NCI-H526 (cell line): ENCODE measurements at places on chromosomes 4 and X.

GRCh38 chr4:154314248-154314647 is 177.4 kb downstream of the DCHS2 start:
- DNase-seq, result no peak

- DNase-seq, result no peak
These were observed 7.7 kb downstream of the TLR7 start for GRCh38 chrX:12874581-12874980.

DNA sequence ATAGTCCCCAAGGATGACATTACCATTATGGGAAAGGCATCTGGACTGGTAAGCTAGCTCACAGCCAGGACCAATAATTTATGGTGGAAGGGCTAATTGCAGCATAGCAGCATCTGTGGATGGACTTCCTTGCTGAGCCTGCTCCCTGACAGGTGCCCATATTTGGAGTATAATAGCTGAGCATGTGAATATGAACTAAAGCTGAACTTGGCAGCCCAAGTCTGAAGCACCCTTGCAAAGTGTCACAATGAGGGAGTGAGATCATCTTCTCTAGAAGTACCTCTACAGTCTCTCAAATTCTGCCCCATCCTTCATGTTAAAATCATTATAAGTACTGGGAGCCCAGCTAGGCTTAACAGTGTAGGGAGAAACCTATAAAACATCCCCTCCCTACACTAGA is 128.2 kb upstream of the INPP4B start:
- no peak for DNase-seq

DNA sequence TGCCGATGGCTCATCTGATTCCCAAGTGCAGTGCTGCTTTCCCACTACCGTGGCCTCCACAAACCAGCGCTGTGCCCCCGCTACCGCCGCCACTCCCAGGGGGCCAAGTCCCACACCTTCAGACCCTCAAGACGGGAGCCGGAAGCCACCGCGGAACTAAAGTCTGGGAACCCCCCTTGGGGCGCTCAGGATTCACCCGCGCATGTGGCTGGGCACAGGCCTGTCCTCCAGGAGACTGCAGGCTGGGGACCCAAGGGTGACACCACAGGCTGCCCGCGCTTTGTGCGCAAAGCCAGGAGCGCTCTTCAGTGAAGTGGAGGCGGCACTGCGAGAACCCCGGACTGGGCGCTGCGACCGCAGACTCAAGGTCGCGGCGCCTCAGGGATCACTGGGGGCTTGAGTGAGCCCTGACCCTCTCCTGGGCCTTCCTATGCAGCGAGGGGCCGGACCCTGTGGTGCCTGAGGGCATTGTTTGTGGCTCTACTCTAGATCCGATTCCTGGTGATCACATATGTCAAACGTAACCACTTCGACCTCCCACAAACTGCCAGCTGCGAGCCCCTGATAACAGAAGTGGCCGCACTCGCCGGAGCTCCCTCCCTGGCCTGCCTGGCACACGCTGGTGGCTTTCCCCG is 20.4 kb upstream of the TBC1D14 start:
- DNase-seq, result no peak

DNA sequence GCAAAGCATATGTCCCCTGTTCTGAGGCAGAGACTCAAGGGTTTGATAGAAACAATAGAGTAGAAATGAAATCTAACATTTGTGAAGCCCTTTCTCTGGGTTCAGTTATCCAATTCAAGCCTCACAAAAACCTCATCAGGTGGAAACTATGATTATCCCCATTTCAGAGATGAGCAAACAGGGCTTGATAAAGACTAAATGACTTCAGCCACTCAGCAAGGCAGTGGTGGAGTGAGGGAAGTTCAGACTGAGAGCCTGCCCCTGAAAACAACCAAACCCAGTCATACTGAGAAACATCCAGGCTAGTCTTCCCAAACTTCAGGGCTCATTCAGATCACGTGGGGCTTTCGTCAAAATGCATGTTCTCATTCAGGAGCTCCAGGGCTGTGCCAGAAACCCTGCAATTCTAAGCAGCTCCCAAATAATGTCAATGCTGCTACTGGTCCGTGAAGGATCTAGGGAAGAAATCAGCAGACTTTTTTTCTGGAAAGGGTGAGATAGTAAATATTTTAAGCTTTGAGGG is 109.6 kb upstream of the KIT start:
- no peak for DNase-seq

GRCh38 chr4:39525822-39526690 is 1.2 kb downstream of the UGDH start:
- peak; percentile 3 for DNase-seq

DNA sequence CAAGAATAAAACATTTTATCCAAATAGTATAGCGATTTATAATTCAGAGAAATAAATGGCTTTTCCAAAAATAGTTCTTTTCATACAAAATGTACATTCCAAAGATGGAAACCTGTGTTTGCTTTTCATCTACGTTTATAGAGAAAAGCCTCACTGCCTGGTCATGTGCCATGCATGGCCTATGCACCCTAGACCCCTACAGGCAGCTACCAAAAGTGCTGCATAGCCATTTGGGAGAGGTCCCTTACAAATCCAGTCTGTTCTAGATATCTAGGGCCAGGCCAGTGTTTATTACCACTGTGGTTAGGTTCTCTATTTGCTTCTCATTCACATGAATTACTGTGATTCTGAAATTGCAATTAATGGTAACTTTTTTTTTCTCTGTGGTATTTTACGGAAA is 17.2 kb downstream of the HMGB2 start:
- no peak for DNase-seq

DNA sequence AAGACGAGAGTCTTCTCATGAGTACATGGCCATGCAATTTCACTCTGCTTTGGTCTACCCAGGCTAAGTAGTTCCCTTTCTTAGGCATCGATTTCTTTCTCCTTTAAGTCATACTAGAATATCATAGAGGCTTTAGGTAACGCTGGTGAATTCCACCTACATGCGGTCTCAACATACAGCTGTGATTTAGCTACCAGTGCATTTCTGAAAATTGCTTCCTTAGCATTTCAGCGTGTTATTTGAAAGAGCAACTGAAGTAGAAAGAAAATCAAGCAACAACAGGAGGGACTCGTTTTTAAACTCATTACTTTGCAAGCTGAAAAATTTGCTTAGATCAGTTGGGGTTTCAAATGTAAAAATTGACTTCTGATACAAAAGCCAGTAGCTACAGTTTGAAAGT is 48.1 kb upstream of the RASGEF1B start:
- no peak for DNase-seq

DNA sequence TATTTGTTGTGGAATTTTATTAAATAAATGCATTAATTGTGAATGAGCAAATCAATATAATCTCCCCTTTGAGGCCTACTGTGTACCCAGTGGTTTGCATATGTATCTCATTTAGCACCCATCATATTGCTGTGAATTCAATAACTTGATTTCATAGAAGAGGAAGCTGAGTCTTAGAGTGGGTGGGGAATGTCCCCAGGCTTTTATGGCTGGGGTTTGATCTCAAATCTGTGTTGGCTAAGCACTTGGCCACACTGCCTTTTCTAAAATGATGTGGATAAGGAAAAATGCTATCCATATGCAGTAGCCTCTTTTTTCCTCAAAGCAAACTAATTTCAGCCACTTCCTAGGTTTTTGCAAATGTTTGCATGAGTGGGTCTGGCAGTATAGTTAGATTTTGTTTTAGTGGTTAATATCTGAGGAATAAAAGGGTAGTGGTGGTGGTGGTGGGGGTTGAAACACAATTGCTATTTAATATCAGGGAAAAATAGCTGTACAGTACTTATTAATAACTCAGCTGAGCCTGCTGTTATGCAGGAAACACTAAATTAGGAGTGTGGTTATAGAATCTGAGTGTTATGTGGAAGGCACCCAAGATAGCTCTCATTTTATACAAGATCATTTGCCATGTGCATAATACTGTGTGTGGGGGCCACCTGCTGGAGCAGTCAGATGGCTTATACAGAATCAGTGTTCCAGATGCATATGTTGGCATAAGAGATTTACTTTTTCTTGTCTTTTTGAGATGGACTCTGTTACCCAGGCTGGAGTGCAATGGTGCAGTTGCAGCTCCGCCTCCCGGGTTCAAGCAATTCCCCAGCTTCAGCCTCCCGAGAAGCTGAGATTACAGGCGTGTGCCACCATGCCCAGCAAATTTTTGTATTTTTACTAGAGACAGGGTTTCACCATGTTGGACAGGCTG is 108.0 kb downstream of the TMEM131L start:
- DNase-seq, result no peak

GRCh38 chrX:4936315-4936714 is 1222.9 kb upstream of the PRKX start:
- no peak for DNase-seq

DNA sequence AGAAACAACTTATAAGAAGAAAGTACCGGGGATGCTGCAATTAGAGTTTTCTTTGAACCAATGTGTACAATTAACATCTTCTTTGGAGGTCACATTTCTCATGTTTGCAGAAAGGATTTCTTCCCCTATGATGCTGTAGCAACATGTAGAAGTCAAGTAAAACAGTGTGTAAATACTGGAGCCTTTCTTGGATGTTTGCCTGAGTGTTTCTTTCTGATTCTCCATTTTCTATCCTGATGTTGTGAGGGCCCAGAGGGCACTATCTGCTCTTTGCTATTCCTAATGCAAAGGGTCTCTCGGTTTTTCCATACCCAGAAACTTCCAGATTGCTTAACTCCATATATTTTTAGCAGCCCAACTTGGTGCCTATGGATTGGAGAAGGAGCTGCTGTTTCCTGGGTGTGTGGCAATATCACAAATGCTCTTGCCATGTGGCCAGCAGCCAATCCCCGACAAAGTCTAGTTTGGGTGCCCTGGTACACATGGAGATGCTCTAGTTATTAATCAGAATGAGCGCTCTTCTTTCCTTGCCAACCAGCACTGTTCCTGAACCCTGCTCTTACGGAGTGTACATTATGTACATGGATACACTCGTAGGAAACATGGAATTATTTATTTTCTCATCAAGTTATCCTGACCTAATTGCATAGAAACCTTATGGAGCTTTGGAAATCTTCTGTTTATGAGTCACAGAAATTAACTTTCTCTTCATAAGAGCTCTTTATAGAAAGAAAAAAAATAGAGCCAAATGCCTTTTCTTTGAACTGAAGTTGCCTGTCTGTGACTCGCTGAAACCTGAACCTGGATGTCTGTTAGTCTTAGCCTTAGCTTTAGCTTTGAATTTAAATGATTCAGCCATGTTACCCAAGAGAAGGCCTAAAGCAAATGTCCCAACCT is 67.0 kb upstream of the GPC4 start:
- no peak for DNase-seq

- DNase-seq, result no peak
These were observed 161.6 kb downstream of the IL15 start for GRCh38 chr4:141797966-141798365.

DNA sequence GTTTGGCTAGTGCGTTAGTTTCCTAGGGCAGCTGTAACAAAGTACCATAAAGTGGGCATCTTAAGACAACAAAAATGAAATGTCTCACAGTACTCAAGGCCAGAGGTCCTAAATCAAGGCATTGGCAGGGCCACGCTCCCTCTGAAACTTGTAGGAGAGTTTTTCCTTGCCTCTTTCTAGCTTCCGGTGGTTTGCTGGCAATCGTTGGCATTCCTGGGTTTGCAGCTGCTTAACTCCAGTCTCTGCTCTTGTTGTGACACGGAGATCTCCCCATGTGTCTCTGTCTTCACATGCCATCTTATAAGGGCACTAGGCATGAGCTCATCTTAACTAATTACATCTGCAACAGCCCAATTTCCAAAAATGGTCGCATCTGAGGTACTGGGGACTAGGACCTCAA is 362.0 kb upstream of the BOD1L1 start:
- no peak for DNase-seq

DNA sequence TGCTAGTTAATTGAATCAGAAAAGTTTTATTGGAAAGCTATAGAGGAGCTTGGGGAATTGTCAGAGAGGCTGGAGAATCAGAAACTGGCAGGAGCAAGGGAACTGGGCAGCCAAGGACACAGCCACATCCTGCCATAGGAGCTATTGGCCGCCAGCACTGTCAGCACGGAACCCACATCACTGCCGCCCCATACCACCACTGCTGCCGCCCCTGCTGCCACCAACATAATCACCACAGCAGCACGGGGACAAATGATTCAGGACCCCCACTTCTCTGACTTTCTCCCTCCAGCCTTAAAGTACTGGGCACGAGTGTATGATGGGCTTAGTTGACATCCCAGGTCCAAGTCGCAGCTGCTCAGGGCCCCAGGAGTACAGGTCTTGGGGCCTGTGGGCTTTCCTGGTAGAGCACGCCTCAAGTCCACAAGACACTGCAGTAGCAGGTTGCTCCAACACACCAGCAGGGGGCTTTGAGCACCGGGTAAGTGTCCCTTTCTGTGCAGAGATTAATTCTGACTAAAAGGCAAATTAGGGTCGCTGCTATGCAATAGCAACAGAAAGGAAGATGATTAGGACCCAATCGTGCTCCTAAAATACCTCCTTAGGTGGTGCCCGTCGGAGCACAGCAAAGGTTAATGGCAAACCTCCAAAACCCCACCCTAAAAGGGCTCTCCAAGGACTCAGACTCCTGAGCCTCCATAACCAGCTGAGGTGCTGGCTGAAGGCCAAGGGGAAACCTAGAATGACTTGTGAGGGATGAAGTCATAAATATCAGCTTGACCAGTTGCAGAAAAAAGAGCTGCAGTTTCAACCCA is 6.9 kb downstream of the PJA1 start:
- DNase-seq, result peak; percentile 25
